ENCODE measurements at places on chromosomes 7 and 10.

- DNase-seq: no peak
Measured at GRCh38 chr7:17971411-17971810, 31.1 kb upstream of the SNX13 start.

DNA sequence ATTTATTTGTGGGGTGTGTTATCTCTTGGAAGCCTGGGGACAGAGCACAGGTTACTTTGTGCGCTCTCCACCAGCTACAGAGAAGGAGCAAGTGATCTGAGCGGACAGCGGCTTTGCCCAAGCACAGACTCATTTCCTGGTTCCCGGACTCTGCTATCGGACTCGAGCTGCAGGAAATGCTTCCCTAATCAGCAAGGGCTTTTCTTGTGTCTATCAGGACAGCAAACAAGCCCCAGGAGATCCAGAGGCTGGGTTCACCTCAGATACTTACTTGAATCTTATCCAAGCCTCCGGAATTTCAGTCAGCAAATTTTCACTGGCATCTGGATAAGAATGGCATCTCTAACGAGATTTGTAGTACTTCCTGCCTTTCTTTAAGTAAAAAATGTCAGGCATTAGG is 27.8 kb downstream of the MRC1 start:
- no peak for DNase-seq

- DNase-seq: no peak
Measured at GRCh38 chr10:8026349-8027259, 27.9 kb upstream of the GATA3 start.

- DNase-seq: no peak
Measured at GRCh38 chr10:101588879-101589278, 758 bp downstream of the DPCD start.

Measured in CD4-positive, alpha-beta T cell (primary cell).